AG10803 (cell line): ENCODE measurements at places on chromosomes 12 and 14.

- DNase-seq, result no peak
Observed at GRCh38 chr14:90632451-90632850, 183.8 kb downstream of the TTC7B start.

DNA sequence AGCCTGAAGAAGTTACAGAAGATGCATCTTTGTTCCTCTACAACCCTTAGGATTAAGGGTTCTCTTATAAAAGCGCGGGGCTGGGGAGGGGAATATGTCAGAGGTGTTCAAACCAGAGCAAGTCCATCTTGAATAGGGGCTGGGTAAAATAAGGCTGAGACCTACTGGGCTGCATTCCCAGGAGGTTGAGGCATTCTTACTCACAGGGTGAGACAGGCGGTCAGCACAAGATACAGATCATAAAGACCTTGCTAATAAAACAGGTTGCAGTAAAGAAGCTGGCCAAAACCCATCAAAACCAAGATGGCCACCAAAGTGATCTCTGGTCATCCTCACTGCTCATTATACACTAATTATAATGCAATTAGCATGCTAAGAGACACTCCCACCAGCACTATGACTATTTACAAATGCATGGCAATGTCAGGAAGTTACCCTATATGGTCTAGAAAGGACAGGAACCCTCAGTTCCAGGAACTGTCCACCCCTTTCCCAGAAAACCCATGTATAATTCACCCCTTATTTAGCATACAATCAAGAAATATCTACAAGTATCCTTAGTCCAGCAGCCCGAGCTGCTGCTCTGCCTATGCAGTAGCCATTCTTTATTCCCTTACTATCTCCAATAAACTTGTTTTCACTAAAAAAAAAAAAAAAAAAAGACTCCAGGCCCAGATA lies 108.1 kb upstream of the FOXN3 start:
- no peak for DNase-seq

DNA sequence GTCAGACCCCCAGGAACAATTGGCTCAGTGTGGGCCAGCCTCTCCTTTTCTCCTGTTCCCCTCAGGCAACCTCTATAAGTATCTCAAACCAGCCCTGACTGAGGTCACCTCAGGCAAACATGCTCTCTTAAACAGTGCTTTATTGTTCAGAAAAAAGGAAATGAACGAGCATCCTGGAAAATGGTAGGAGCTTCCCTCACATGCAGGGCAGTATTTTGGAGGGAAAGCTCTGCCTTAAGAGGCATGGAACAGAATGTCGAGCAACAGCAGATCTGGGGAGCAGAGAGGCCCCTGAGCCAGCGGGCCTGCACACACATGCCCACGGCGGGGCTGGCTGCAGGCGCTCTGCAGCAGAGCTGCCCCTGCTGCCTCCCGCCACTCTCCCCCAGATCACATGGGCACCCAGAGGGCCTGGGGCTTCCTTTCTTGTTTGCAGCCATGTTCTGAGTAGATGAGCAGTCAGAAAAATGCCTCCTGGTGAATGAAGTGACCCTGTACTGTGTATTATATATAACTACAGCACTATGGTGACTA lies 42.0 kb downstream of the MOK start:
- no peak for DNase-seq

GRCh38 chr14:31828946-31829868 lies 247.9 kb upstream of the ARHGAP5 start:
- DNase-seq, result peak; percentile 54

GRCh38 chr12:106643000-106643399 lies 60.2 kb downstream of the RFX4 start:
- no peak for DNase-seq

DNA sequence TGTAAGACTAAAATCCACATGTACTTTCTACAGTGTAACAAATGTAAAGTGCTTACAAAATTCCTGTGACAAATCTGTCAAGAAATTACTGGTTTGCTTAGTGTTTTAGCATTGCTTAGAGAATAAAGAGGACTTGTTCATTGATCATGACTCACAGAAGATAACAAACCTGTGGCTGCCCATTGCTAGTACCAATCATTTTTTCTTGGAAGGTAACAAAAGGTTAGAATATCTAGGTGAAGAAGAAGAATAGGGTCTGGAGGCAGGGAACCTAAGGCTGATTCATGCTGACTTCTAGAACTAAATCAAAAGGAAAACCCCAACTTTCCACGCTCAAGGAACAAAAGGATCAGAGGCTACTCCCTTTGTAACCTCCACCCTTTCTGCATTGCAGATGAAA lies 232.7 kb upstream of the ABCD2 start:
- no peak for DNase-seq

DNA sequence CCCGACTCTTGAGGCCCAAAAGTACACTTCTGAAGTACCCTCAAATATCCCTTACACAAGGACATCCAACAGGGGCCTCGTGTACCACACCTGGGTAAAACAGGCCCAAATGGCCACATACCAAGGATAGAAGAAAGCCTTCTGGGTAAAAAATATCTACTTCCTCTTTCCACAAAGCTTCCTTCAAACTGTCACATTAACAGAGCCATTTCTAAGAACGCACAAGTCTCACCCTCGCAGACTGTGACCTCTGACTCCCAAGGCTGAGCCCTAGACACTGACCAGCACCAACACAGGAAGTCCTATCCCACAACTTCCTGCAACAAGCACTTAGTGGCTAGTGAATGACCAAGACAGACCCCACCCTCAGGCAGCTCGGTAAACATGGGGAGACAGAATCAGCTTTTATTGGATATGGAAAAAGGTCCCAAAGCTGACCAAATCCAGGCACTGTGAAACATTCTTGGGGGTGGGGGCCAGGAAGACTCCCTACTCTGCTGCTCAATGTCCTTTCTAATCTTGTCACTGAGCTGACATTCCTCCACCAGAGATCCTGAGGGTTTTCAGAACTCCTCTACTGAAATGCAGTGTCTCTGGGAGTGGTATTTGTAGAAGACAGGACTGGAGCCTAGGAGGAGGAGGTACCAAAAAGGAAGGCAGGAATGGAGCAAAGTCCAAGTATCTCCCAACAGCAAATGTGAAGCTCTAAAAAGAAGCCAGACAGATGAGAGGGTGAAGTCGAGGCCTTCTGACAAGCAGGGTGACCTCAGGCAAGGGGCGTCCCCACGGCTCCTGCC lies 15.9 kb downstream of the KCTD10 start:
- peak; percentile 58 for DNase-seq

- no peak for DNase-seq
Observed at GRCh38 chr14:103816991-103817390, 30.4 kb downstream of the PPP1R13B start.

DNA sequence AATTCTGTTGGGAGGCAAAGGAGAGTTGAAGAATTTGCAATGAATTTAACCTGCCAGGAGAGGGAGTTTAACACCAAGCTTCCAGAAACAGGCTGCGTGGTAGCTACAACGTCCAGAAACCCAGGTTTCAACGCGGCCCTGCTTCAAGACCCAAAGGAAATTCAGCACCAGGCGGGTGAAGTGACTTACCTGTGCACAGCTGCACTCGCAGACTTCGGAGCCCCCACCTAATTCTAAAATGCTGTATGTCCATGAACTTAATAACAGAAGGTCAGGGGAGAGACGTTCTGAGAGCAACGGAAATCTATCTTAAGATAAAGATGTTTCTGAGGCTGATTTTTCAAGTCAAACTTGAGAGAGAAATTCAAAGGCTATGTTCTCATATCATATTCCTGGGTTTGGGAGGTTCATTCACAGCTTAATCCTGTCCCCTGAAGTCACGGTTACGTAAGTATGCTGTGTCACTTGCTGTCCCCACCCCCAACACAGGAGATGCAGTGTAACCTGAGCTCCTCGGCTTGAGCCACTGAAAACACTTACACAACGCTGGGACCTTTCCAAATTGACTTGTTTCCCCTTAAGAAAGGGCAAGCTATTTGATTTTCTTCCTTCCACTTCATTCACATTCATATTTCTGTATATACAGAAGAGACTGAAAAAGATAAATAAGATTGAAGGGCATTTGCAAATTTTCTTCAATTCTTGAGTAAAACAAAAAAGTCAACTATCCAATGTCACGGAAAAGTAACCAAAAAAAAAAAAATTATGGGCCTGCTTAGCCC lies 22.7 kb downstream of the CLIP1 start:
- DNase-seq, result peak; percentile 96

DNA sequence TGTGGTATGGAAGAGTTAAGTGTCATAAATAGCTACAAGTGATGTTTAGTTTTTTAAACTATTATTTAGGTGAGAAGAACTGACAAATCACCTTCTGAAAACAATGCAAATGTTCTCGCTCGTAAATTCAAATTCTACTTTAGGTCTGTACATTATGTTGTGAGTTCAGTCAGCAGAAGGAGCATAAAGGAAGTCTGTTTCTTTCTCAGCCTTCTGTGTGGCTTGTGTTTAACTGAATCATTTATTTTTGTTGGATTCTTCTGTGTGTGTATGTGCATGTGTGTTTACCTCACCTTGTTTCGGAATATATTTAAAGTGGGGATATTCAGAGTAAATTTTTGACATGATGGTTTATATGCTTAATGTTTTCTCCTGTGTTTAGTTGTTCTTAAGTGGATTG lies 285.9 kb downstream of the TMTC2 start:
- no peak for DNase-seq

- DNase-seq, result no peak
Observed at GRCh38 chr14:91458612-91459011, 41.0 kb upstream of the CCDC88C start.

DNA sequence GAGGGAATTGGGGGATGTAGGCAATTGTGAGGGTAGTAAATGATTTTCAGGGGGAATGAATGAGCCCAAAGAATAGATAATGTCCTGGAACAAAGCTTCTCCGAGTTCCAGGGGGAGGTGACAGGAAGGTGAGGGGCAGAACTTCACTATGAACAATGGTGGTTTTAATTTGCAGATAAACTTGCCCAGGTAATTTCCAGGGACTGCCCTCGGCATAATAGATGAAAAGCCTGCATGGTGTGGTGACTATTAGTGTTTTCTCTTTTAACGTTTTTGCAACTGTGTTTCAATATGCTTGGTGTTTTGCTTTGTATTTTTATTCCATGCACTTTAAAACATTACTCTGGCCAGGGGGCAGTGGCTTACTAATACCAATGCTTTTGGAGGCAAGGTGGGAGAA lies 325.2 kb upstream of the RGS6 start:
- DNase-seq, result no peak

DNA sequence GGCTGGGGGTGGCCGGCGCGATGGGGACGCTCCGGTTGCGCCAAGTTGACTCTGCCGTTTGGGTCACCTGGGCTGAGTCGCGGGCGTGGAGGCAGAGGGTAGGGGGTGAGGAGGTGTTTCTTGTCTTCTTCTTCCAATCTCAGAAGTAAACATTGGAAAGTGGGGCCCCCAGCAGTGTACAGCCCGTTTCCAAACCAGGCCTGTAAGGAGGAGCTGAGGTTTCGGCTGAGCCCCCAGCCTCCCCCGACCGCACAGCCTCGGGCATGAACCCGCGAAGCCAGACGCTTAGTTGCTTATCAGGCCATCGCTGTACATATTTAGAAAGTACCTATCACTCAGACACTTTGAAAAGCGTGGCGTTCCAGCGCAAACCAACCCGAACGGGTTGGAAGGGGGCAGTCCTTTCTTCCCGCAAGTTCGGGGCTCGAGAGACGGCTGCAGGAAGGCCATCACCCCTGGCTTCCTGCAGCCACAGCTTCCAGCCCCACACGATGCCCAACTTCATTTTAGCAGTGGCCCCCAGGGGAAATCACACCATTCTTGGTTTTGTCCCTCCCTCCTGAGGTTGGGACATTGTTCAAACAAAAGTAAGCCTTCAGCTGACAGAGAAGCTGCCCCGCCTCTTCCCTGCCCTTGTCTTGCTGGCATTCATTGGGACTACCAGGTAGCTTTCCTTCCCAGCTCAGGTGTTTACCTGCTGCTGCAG lies 164.1 kb downstream of the ZFP36L1 start:
- no peak for DNase-seq

- no peak for DNase-seq
Observed at GRCh38 chr12:85569261-85569660, 266.9 kb downstream of the RASSF9 start.

- no peak for DNase-seq
Observed at GRCh38 chr12:98912401-98912974, 267.4 kb downstream of the APAF1 start.

GRCh38 chr12:15163030-15163976 lies 57.9 kb downstream of the RERG start:
- no peak for DNase-seq

GRCh38 chr12:116528065-116528464 lies 31.1 kb upstream of the MAP1LC3B2 start:
- peak; percentile 74 for DNase-seq

DNA sequence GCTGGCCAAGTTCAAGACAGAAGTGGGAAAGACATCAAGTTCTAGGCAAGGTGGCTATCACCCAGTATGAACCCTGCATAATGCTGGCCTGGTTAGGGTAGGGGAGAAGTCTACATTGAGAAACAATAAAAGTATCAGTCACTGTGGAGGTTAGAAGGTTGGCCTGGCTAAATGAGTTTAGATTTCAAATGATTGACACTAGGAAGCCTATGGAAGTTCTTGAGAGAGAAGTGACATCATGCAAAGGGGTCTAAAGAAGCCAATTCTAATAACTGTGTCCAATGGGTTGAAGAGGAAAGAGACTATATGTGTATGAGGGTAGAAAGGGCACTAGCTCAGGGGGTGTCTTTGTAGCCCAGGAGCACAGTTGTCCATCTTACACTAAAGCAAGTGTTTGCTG lies 98.5 kb upstream of the MBIP start:
- no peak for DNase-seq

DNA sequence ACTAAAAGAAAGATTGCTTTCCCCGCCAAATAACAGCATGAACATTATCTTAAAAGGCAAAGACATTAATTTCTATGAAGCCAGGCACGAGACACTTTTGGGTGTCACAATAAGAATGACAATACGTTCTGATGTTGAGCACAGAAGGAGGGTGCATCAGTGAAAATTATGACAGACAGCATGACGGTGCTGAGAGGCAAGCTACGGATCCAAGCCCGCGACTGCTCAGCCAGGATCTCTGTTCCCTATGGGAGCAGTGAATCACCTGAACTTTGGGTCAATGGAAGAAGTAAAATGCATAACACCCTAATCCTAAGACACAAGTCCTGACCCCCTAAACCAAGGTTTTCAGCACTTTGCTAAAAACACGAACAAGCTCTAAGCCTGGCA lies 51.7 kb downstream of the SLC25A47 start:
- peak; percentile 22 for DNase-seq

DNA sequence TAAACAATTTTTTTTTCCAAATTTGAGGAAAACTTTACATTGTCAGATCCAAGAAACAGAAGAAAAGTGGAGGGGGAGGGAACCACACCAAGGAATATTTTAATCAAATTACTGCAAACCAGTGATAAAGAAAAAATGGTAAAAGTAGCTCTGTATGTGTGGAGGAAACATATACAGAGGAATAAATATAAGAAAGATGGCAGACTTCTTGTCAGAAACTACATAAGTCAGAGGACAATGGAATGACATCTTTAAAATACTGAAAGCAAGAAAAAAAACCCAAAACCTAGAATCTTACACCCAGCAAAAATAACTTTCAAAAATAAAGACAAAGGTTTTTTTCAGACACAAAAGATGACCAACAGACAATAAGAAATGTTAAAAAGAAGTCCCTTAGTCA lies 10.2 kb upstream of the LLPH start:
- no peak for DNase-seq

- DNase-seq, result no peak
Observed at GRCh38 chr14:28774764-28775735, 8.5 kb downstream of the FOXG1 start.
